ENCODE measurements at places on chromosomes 3 and 15.

GRCh38 chr3:185400866-185401265, 37.9 kb downstream of the MAP3K13 start:
- DNase-seq = no peak

- DNase-seq = no peak
Measured at GRCh38 chr15:29196722-29197121, 72.9 kb downstream of the NSMCE3 start.

GRCh38 chr3:23811185-23811527, 5.4 kb downstream of the UBE2E1 start:
- DNase-seq = no peak

- DNase-seq = peak; percentile 49
Measured at GRCh38 chr15:44729408-44730127, 6.8 kb upstream of the TRIM69 start.

DNA sequence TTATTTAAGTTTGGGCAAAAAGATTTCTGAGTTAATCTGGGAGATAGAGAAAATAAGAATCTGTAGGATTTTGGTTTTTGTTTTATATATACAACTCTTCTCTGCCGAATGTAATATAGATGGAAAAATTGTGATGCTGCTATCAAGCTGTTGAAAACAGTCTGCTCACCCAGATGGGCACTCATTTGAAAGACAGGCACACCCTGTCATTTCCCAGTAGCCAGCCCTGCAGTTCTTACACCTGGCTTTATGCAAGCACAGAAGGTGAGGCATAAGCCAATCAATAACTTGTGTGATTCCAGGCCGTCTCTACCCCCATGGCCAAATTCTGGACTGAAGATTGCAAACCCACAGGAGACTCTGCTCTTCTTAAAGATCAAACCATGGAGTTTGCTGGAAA, 27.1 kb upstream of the PTX3 start:
- no peak for DNase-seq

GRCh38 chr15:100186960-100187359, 154.8 kb downstream of the ADAMTS17 start:
- DNase-seq = no peak

DNA sequence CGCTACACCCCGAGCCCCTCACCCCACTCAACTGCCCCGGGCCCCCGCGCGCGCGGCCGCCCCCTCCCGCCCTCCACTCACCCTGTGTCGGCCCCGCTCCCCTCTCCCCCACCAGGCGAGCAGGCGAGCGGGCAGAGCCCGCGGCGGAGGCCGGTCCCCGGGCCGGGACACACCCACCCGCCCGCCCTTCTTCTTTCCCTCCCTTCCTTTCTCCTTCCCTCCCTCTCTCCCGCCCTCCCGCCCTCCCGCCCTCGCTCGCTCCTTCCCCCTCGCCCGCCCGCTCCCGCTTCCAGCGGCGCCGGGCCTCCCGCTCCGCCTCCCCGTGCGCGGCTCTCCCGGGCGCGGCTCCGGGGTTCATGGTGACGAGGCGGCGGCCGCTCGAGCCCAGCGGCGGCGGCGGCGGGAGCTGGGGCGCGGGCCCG, at the start of gene CTDSPL:
Gene CTDSPL (plus strand): TSS at position 261 of the 422 bp plus-strand sequence. CDS start 320 bp downstream, outside the sequence.
- no peak for DNase-seq

DNA sequence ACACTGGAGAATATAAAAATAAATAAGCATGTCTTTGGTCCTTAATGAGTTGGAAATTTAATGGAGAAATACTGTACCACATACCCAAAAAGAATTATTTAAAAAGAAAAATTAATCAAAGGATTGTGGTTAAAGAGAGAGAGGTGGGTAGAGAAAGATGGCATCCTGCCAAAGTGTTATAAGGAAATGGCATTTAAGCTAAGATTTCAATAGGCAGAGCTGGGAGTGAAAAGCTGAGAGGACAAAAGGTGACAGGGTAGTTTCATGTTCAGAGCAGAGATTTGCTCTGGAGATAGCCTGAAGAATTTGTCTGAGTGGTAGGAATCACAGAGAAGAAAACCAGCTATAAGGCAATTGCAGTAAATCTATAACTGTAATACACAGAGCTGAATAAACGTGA, 181.0 kb downstream of the SI start:
- no peak for DNase-seq

GRCh38 chr15:43423793-43424192, 52.9 kb downstream of the TUBGCP4 start:
- no peak for DNase-seq

GRCh38 chr15:78460737-78461136, 22.7 kb downstream of the IREB2 start:
- DNase-seq = no peak
